ENCODE measurements at places on chromosomes 2 and 18. TPM values are rescaled to one million over a fixed set of nuclear protein-coding genes. Genes with fewer than 3 reads are reported as not detected.

The EFR3B gene
- total RNA-seq = 0.73 TPM

The TUBA4A gene
- total RNA-seq = 48.8 TPM

The SS18 gene
- total RNA-seq = 205 TPM

The XIRP2 gene
- total RNA-seq = not detected

The OXER1 gene
- 1.0 TPM for total RNA-seq

The TOGARAM2 gene
- 0.15 TPM for total RNA-seq

The NXPH2 gene
- not detected for total RNA-seq

The APOB gene
- 5.6 TPM for total RNA-seq

The NDC80 gene
- 0.44 TPM for total RNA-seq

The KIF1A gene
- total RNA-seq = under 0.01 TPM

The SLC35F6 gene
- total RNA-seq = 57.3 TPM

The EMILIN1 gene
- 25.6 TPM for total RNA-seq

The WBP1 gene
- total RNA-seq = 61.9 TPM

DNA sequence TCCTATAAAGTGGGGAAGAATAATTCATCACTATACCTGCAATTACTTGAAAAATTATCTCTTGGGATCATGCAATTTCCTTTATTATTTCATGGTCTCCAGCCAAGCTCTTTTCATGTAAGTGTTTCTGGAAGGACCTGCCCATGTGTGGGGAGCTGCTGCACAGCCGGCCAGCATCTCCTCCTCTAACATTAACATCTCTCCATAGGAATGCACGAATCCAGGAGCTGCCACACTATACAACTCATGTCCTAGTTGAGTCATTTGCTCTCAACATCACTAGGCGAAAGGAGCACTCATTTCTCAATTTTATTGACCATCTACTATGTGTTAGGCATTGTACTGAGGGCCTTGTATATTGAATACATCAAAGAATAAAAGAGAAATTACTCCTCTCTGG, 144.3 kb upstream of the ERBB4 start:
- DNase-seq = no peak

GRCh38 chr2:205786976-205787375, 104.7 kb downstream of the NRP2 start:
- no peak for DNase-seq

DNA sequence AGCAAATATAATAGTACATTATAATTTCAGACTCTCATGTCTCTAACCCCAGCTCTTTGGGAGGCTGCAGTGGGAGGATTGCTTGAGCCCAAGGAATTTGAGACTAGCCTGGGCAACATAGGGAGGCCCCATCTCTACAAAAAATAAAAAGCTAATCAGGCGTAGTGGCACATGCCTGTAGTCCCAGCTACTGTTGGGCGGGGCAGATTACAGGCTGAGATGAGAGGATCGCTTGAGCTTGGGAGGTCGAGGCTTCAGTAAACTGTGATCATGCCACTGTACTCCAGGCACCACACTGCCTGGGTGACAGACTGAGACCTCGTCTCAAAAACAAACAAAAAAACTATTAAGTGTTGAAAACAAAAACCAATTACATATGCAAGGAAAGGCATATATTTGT, 123.0 kb upstream of the MYO3B start:
- DNase-seq = no peak

DNA sequence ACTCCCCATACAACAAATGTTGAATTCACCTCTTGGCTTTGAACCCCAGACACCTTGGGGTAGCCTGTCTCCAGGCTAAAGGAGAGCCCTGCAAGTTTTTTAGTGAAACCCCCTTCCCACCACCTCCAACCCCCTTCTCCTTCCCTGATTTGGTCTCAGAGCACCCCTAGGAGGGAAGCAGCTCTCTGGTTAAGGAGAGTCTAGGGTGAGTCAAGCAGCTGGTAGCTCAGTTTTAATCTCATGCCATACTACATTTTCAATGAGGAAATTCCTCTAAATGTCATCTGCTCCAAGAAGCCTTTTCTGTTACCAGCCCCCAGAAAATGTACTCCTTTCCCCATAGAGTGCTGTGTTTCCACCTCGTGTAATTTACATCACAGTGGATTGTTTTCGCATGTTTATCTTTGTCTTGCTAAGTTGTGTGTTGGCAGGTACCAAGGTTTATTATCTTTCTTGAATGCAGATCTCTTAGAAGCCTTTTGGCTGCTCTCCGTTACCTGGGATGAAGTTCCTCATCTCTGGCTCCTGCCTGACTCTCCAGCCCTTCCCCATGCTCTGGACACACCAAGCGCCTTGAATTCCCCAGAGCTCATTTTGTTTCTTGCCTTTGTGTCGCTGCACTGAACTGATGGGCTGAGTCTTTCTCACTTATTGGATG, 82.2 kb downstream of the ASAP2 start:
- DNase-seq = no peak

GRCh38 chr2:165905854-165906253, 47.7 kb downstream of the TTC21B start:
- DNase-seq = no peak

DNA sequence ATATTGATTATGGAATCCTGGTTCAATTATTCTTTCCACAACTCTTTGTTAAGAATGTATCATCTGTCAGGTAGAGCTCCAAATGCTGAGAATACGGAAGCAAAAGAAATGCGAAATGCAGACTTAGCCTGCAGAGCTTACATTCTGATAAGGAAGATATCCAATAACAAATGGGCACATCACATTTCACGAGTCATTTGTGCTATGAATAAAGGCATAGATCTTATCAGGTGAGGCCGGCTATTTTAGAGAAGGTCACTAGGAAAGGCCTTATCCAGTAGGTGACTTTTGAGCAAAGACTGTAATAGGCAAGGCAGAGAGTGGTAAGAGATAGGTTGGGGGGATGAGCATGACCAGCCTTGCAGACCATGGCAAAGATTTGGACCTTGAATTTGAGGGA, 174.3 kb upstream of the SERPINE2 start:
- DNase-seq = no peak

GRCh38 chr2:189203177-189203799, 23.7 kb upstream of the COL5A2 start:
- no peak for DNase-seq

GRCh38 chr2:177989029-177989885, 83.3 kb downstream of the PDE11A start:
- DNase-seq = no peak

- no peak for DNase-seq
Measured at GRCh38 chr2:134269972-134270735, 16.3 kb downstream of the MGAT5 start.

- no peak for DNase-seq
Measured at GRCh38 chr18:53796040-53796729, 428.3 kb downstream of the MBD2 start.

- DNase-seq = no peak
Measured at GRCh38 chr2:184558713-184559464, 39.4 kb upstream of the ZNF804A start.

- no peak for DNase-seq
Measured at GRCh38 chr2:138312061-138312460, 189.5 kb upstream of the SPOPL start.

DNA sequence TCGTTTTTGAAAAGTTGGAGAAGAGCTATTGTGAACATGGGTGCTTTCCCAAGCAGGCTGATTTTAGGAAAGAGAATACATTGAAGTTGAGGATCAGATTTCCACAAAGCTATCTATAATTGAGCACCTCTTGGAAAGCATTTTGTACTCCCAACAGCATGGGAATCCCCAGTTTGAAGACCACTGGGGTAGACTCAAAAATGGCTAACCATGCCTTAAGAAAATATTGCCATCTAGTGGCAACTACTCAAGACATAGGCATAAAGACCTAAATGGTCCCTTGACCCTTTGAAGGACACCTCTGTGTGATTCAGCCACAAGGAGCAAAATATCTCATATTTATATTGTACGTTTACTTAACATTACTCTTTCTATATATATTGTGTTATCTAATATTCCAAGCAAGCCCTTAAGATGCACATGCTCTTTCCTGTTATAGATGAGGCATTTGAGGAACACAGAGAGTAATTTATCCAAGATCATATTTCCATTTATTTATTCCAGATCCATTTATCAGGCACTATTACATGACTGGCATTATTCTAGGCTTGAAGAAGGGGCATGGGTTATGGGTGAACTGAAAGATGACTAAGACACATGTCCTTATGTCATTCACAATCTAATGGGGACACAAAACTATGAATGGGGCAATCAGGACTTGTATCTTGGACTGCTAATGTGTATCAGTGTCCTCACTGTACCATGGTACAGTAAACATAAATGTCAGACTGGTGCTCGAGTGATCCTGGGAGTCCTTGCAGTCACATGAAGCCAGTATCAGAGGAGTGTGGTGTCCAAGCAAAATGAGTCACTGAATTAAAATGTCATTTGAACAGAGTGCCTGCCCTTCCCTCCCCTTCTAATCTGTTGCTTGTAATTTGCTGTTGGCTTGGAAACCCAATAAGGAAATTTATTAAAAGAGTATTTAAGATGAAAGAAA, 121.0 kb upstream of the XPO1 start:
- no peak for DNase-seq

- DNase-seq = no peak
Measured at GRCh38 chr18:25314151-25314837, 37.7 kb downstream of the ZNF521 start.

GRCh38 chr2:113390124-113390849, 47.2 kb upstream of the ZNG1B start:
- DNase-seq = no peak

DNA sequence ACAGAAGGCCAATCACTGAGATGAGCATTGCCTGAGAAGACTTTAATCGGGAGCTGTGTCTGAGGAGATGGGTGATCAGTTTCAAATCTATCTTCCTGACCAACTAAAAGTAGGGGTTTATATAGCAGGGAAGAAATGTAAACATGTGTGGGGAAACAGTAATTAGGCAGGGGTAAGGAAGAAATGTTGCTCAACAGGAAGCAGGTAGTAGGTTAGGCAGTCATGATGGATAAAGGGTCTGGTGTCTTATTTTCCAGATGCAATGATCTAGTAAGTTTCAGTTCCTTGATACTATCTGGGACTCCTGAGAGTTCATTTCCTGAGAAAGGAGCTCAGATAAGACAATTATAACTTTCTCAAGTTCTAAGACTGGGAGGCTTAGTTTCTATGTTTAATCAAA, 33.8 kb upstream of the DNAJC10 start:
- DNase-seq = no peak

- DNase-seq = no peak
Measured at GRCh38 chr18:33446604-33447003, 6.1 kb upstream of the CCDC178 start.

- DNase-seq = no peak
Measured at GRCh38 chr2:133489146-133489545, 79.1 kb downstream of the NCKAP5 start.

DNA sequence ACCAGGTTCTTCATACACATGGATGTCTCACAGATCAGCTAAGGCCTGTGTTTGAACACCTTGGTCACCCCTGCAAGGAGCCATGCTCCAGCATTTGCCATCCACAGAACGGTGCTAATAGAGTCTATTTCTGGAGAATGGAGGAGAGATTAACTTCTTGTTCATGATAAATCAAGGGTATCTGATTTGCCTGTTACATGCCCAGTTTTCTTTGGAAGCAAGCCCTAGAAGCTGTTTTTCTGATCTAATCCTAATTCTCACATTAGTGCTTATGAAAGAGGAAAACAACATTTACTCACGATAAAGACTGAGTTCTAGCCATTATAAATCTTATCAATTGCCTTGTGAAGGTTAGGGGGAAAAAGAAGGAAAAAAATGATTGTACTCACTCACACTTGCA, 119.6 kb upstream of the DTNA start:
- no peak for DNase-seq

- DNase-seq = no peak
Measured at GRCh38 chr2:134446383-134447017, 192.6 kb downstream of the MGAT5 start.

DNA sequence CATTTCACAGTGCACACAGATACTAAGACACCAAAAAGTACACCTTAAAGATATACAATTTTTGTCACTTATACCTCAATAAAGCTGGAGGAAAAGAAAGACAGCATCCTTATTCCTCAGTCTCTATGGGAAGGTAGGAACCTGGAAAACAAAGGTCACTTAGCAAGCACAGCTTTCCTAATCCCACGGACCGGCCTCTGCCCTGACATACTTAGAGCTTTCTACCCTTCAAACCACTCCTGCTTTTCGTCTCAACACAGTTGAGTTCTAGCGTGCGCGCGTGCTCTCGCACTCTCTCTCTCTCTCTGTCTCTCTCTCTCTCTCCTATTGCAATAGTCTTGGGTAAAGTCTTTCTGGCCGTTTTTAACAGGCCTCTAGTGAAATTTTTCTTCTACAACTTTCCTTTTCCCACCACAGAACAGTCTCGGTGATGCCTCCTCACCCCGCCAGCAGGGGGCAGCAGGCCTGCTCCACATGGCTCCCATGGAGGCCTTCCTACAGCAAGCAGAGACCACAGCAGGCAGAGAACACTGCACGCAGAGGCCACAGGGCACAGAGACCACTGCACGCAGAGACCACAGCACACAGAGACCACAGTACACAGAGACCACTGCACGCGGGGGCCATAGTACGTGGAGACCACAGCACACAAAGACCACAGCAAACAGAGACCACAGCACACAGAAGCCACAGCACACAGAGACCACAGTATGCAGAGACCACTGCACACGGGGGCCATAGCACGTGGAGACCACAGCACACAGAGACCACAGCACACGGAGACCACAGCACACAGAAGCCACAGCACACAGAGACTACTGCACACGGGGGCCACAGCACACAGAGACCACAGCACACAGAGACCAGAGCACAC, 106.9 kb downstream of the FBXO15 start:
- no peak for DNase-seq

- no peak for DNase-seq
Measured at GRCh38 chr2:230881840-230882239, 17.1 kb downstream of the ITM2C start.

DNA sequence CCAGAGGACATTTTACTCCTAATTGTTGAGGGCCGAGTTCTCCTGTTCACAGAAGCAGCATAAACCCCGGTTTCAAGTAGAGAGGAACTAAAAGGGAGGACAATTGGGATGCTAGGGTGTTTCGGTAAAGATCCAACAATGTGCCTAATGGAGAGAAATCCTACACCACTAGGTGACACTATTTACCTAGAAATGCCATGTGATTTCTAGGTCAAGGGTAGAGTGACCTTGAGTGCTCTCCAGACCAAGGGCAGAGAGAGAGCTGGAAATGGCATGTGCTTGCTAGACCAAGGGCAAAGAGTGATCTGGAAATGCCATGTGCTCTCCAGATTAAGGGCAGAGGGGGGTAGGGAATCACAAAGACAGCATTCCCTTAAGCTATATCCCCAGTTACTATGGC, 472.0 kb downstream of the DCDC2C start:
- no peak for DNase-seq

- DNase-seq = no peak
Measured at GRCh38 chr2:204354442-204354856, 190.8 kb upstream of the PARD3B start.

GRCh38 chr2:174877301-174877700, 113.0 kb upstream of the CHRNA1 start:
- no peak for DNase-seq

GRCh38 chr2:207131594-207131993, 34.2 kb downstream of the KLF7 start:
- DNase-seq = no peak

- no peak for DNase-seq
Measured at GRCh38 chr2:213078686-213079085, 72.7 kb downstream of the IKZF2 start.
